ENCODE measurements at places on chromosomes 12 and 14. TPM values are rescaled to one million over a fixed set of nuclear protein-coding genes. Genes with fewer than 3 reads are reported as not detected.

SLC17A8 gene
- total RNA-seq, result 0.16 TPM

DNA sequence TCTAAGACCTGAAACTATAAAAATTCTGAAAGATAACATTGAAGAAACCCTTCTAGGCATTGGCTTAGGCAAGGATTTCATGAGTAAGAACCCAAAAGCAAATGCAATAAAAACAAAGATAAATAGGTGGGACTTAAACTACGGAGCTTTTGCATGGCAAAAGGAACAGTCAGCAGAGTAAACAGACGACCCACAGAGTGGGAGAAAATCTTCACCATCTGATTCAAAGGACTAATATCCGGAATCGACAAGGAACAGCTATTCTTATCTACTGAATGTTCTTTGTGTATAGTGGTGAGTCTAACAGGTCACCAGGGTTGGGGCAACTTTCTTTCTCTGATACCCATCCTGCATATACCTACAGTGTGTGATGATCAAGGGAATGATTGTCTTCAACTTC is 198.6 kb downstream of the CCDC91 start:
- H3K4me3 ChIP-seq, result no peak overlapping the region
- no peaks in the 10 kb centered on the region for H3K36me3 ChIP-seq
- no peak for DNase-seq
- no peak overlapping the region for H3K27ac ChIP-seq
- H3K27me3 ChIP-seq, result no peaks in the 10 kb centered on the region
- no peaks in the 10 kb centered on the region for H3K4me1 ChIP-seq

TEAD4 gene
- 40.9 TPM for total RNA-seq

CPNE6 gene
- 0.19 TPM for total RNA-seq

GRCh38 chr14:104393898-104394381 is 185.6 kb upstream of the C14orf180 start:
- no peak overlapping the region for H3K27ac ChIP-seq
- H3K27me3 ChIP-seq, result no peaks in the 10 kb centered on the region
- H3K4me1 ChIP-seq, result no peaks in the 10 kb centered on the region
- no peak overlapping the region for H3K4me3 ChIP-seq
- peak; percentile 48 for DNase-seq

EIF2B1 gene
- 48.0 TPM for total RNA-seq

PTPRR gene
- 0.50 TPM for total RNA-seq

DNA sequence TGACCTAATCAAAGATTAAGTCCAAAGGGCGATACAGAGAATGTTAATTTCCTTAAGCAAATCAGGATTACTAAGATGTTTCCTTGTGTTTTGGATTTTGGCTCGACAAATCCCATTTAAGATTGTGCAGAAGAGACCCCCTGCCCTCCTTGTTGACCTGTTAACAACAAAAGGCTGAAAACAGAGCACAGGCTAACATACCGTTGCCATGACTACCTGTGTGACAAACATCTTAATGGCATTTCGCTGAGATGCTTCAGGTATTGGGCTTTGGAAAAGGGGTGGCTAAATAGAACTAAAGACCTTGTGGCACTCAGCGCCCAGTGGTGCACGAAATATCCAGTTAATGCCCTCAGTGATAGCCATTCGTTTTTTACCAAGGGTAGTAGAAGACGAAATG is 1532.3 kb upstream of the TMEM132C start:
- H3K4me3 ChIP-seq, result no peak overlapping the region
- no peak for DNase-seq
- no peaks in the 10 kb centered on the region for H3K4me1 ChIP-seq
- no peak overlapping the region for H3K27ac ChIP-seq
- H3K27me3 ChIP-seq, result peaks cover 2% of the 10 kb centered on the region

WNT1 gene
- not detected for total RNA-seq

Measured in kidney (tissue), 22 donors.